ENCODE measurements at places on chromosomes 4 and X. TPM values are rescaled to one million over a fixed set of nuclear protein-coding genes. Genes with fewer than 3 reads are reported as not detected.

WDFY3 gene
- 2.6 TPM for total RNA-seq

IQCM gene
- not detected for total RNA-seq

SRPX2 gene
- total RNA-seq: not detected

DNA sequence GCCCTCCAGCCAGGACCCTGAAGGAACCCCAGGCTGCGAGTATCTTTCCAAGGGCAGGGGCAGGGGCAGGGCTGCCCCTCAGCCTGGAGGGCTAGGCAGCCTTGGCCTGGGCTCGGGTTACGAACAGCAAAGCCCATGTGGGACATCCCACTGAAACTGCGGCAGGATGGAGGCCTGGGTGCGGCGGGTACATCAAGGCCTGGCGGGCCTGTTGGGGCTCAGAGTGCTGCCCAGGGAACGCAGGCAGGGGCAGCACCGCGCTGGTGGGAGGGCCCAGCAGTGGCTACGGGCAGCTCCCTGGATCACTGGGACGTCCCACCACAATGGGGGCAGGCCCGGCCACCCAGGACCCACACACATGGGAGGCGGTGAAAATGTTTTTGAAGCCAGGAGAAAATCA, 10.9 kb downstream of the NAT8L start:
- no peaks in the 10 kb centered on the region for H3K27me3 ChIP-seq
- no peaks in the 10 kb centered on the region for H3K4me1 ChIP-seq
- no peak overlapping the region for H3K4me3 ChIP-seq
- H3K27ac ChIP-seq: no peak overlapping the region
- H3K36me3 ChIP-seq: no peaks in the 10 kb centered on the region

GRCh38 chr4:24328711-24329110, 255.6 kb downstream of the DHX15 start:
- H3K27ac ChIP-seq: no peak overlapping the region
- H3K4me3 ChIP-seq: no peak overlapping the region
- no peaks in the 10 kb centered on the region for H3K27me3 ChIP-seq
- no peaks in the 10 kb centered on the region for H3K4me1 ChIP-seq

DNA sequence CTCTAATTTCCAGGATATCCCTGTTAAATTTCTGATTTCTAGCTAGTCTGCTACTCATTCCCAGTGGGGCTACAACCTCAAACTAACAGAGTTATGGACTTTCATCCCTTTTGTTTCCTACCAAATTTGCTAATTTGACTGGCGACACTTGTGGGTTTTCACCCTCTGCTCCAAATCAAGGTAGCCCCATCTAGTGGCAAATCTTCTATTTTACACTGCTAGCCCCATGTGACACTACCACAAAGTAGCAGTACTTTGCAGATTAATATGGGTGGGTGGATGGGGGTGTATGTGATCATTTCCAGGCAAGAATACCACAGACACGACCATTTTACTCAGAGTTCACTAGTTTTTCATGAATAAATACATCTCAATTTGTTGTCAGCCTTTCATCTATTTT, 150.3 kb downstream of the MSL3 start:
- H3K27me3 ChIP-seq: peaks cover 6% of the 10 kb centered on the region
- H3K36me3 ChIP-seq: peaks cover 4% of the 10 kb centered on the region
- no peak overlapping the region for H3K27ac ChIP-seq
- no peak overlapping the region for H3K4me3 ChIP-seq

DNA sequence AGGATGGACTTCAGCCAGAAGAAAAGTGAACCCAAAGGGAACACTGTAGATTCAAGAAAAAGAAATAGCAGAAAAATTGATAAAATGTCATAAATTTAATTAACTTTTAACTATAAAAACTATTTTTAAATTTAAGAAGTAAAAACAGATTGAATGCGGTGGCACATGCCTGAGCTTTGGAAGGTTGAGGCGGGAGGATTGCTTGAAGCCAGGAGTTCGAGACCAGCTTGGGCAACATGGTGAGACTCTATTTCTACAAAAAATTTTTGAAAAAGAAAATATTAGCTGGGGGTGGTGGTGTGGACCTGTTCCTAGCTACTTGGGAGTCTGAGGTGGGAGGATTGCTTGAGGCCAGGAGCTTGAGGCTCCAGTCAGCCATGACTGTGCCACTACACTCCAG, 3.0 kb downstream of the FAM184B start:
- peaks cover 5% of the 10 kb centered on the region for H3K36me3 ChIP-seq
- no peak overlapping the region for H3K4me3 ChIP-seq
- peaks cover 31% of the 10 kb centered on the region for H3K27me3 ChIP-seq
- H3K4me1 ChIP-seq: peaks cover 9% of the 10 kb centered on the region
- no peak for DNase-seq

GRCh38 chr4:26071688-26072087, 157.7 kb downstream of the SMIM20 start:
- H3K4me3 ChIP-seq: no peak overlapping the region
- no peaks in the 10 kb centered on the region for H3K36me3 ChIP-seq
- no peak for DNase-seq
- no peaks in the 10 kb centered on the region for H3K27me3 ChIP-seq
- peaks cover 21% of the 10 kb centered on the region for H3K4me1 ChIP-seq
- peak overlapping the region; percentile 49 for H3K27ac ChIP-seq

GRCh38 chrX:13428053-13428786, 108.4 kb upstream of the ATXN3L start:
- peaks cover 12% of the 10 kb centered on the region for H3K4me1 ChIP-seq
- no peak overlapping the region for H3K4me3 ChIP-seq
- H3K36me3 ChIP-seq: no peaks in the 10 kb centered on the region
- no peak for DNase-seq

- H3K4me3 ChIP-seq: no peak overlapping the region
- H3K27ac ChIP-seq: no peak overlapping the region
- no peak for DNase-seq
- peaks cover 3% of the 10 kb centered on the region for H3K4me1 ChIP-seq
- H3K27me3 ChIP-seq: no peaks in the 10 kb centered on the region
- H3K36me3 ChIP-seq: no peaks in the 10 kb centered on the region
These were observed 4.5 kb upstream of the RHOXF1 start for GRCh38 chrX:120120223-120120622.

GRCh38 chr4:75555294-75556164, at the start of gene ODAPH:
Gene ODAPH, plus strand, starts transcription at chr4:75556066. Its CDS starts 17 bp downstream, at chr4:75556083.
- peaks cover 7% of the 10 kb centered on the region for H3K36me3 ChIP-seq
- H3K27ac ChIP-seq: no peak within 1 kb of the TSS
- peak within 1 kb of the TSS; percentile 39 for H3K4me3 ChIP-seq
- peaks cover 8% of the 10 kb centered on the region for H3K4me1 ChIP-seq
- H3K27me3 ChIP-seq: peaks cover 36% of the 10 kb centered on the region

DNA sequence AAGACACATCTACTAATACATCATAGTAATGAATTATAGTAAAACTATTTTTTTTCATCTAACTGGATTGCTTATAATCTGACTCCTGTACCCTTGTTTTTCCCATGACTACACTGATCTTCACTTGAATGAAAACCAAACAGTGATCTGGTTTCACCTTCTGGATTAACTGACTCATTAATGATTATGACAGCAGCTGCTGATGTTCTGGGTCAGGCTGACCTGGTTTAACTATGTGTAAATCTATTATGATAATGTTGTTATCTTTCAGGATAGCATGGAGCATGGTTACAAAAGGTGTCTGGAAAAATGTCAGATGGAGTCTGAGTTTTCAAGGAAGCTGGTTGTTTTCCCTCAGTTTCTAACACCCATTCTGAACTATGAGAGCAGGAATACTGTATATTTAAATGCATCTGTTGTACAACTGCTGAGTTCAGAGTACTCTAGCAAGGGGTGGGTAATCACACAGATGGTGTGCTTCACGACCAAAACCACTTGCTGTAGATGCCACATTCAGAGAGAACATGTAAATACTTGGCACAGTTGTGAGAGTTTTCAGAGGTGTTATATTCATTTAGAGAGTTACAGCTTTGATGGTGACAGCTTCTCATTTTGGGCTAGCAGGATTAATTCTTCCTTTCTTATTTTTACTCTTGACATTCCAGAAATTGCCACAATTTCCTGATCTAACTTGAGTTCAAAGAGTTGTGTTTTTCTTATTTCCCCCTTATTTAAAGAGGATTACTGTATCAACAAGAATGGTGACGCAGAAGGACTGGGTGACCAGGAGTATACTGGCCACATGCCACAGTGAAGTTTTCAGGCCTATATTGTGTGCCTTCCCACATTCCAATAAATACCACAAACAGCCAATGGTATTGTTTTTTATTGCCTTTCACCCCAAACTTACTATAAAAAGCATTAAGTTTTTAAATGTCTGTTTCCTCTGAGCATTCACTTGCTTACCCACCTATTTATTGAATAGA, 249.7 kb upstream of the TET2 start:
- no peaks in the 10 kb centered on the region for H3K36me3 ChIP-seq
- no peak for DNase-seq
- no peaks in the 10 kb centered on the region for H3K27me3 ChIP-seq

GRCh38 chrX:18424482-18425198, 768 bp upstream of the CDKL5 start:
- H3K36me3 ChIP-seq: no peaks in the 10 kb centered on the region
- H3K4me3 ChIP-seq: peak overlapping the region; percentile 96
- peak; percentile 9 for DNase-seq

GRCh38 chr4:53929955-53930798, 134.2 kb downstream of the CHIC2 start:
- DNase-seq: no peak
- no peak overlapping the region for H3K27ac ChIP-seq
- no peaks in the 10 kb centered on the region for H3K36me3 ChIP-seq
- H3K4me1 ChIP-seq: no peaks in the 10 kb centered on the region

DNA sequence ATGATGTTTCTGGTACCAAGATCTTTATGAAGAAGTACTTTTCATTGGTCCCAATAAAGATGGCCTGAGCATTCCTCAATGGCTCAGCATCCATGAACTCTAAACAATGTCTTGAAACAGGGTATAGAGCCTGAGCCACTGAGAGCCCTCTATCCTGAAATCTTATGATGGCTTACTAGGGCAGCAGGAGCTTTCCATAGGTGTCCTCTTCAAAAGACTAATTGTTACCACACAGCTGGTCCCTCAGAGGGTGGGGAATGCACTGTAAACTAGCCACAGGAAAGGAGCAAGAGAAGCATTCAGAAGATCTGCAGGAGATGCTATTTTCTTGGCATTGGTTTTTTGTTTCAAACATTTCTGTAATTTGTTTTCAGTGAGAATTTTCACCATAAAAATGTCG, 5.6 kb upstream of the BANK1 start:
- peaks cover 3% of the 10 kb centered on the region for H3K36me3 ChIP-seq
- H3K4me1 ChIP-seq: peaks cover 3% of the 10 kb centered on the region
- H3K4me3 ChIP-seq: no peak overlapping the region
- H3K27me3 ChIP-seq: peaks cover 17% of the 10 kb centered on the region

DNA sequence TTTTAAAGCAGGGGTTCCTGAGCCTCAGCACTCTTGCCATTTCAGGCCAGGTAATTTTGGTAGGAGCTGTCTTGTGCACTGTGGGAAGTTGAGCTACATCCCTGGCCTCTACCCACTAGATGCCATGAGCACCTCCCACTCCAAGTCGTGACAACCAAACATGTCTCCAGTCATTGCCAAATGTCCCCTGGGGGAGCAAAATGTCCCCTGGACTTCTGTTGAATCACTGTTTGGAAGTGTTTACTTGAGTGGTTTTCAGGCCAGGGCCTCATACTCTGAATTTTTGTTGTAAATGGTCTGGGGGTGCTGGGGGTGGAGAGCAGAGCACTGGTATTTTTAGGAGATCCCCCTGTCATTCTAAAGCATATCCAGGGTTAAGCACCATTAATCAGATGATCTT, 3.2 kb downstream of the PDK3 start:
- DNase-seq: no peak
- H3K27ac ChIP-seq: peak overlapping the region; percentile 32
- H3K4me1 ChIP-seq: peaks cover 28% of the 10 kb centered on the region
- no peaks in the 10 kb centered on the region for H3K36me3 ChIP-seq

- no peak overlapping the region for H3K27ac ChIP-seq
- DNase-seq: no peak
- peaks cover 2% of the 10 kb centered on the region for H3K36me3 ChIP-seq
- H3K4me3 ChIP-seq: no peak overlapping the region
These were observed 95.2 kb downstream of the CLNK start for GRCh38 chr4:10589321-10589720.

DNA sequence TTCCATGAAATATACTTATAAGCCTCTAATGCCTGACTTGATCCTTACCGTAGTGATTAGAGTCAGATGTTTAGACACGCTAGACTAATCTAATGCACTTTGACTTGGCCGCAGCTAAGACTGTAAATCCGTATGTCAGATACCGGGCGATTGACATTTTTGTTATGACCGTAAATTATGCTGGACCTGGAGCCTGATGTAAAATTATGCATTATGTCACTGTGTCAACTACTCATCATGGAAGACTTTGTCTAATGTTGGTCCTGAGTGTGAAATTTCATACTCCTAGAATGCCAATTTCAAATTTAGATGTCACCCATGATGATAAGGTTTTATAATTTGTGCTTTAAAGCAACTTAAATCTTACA, 123.6 kb upstream of the LIMCH1 start:
- no peak overlapping the region for H3K27ac ChIP-seq
- no peak for DNase-seq
- H3K36me3 ChIP-seq: no peaks in the 10 kb centered on the region
- no peaks in the 10 kb centered on the region for H3K4me1 ChIP-seq
- no peak overlapping the region for H3K4me3 ChIP-seq

DNA sequence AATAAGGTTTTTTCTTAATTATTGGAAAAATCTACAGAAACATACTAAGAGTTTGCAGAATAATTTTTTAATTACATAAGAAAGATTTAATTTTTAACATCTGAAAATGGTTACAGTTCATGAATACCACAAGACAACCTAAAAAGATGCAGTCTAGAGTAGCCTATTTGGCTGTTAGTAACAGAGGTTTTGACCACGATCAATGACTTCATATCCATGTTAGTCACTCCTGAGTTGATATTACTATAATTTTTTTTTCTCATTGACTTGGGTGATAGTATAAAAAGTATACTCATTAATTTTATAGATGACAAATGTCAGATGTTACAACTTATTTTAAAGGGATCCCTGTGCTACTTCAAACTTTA, 272.5 kb downstream of the DCTD start:
- H3K4me1 ChIP-seq: no peaks in the 10 kb centered on the region
- no peak overlapping the region for H3K27ac ChIP-seq
- H3K4me3 ChIP-seq: no peak overlapping the region
- no peak for DNase-seq
- peaks cover 4% of the 10 kb centered on the region for H3K27me3 ChIP-seq
- no peaks in the 10 kb centered on the region for H3K36me3 ChIP-seq

GRCh38 chr4:181896614-181897013, 346.6 kb upstream of the TENM3 start:
- DNase-seq: no peak
- no peaks in the 10 kb centered on the region for H3K27me3 ChIP-seq
- no peaks in the 10 kb centered on the region for H3K36me3 ChIP-seq
- no peaks in the 10 kb centered on the region for H3K4me1 ChIP-seq
- H3K27ac ChIP-seq: no peak overlapping the region

GRCh38 chr4:58739275-58739674, 1629.1 kb upstream of the IGFBP7 start:
- no peak overlapping the region for H3K4me3 ChIP-seq
- no peak overlapping the region for H3K27ac ChIP-seq
- H3K27me3 ChIP-seq: no peaks in the 10 kb centered on the region
- DNase-seq: no peak
- H3K36me3 ChIP-seq: no peaks in the 10 kb centered on the region

DNA sequence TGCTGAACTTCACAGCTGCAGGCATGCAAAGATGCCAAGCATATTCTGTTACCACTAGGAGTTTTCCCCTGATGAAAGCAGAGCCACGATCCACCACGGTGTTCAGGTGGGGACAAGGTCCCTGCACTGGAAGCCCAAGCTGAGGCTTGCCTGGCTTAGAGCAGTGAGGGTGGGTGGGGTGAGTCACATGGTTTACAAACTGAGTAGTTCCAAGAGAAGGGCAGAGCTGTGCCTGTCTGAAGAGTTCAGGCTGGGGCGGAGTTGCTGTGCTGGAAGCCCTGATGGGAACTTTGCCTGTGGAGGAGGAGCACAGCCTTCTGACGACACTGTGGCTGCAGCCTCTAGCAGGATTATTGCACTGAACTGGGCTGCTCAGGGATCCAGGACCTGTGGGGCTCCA, 45.5 kb downstream of the FAM9B start:
- H3K36me3 ChIP-seq: no peaks in the 10 kb centered on the region
- peak overlapping the region; percentile 83 for H3K27ac ChIP-seq
- DNase-seq: no peak
- no peak overlapping the region for H3K4me3 ChIP-seq

All from T-helper 17 cell (primary cell).